NCI-H1436 (cell line): ENCODE measurements at places on chromosomes 3 and 15.

- DNase-seq: no peak
Measured at GRCh38 chr15:84570164-84570735, 30.6 kb upstream of the ZSCAN2 start.

DNA sequence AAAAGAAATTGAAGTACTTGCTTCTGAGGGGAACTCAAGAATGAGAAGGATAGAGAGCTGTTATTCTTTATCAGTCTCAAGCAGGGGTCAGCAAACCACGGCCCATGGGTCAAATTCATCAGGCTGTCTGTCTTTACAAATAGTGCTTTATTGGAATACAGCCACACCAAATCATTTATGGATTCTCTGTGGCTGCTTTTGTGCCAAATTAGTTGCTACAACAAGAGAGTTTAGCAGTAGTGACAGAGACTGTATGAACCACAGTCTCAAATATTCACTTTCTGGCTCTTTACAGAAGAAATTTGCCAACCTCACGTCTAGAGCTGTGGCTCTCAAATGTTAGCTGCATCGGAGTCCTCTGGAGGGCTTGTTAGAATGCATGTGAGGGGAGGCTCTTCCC is 258.0 kb upstream of the RARB start:
- no peak for DNase-seq

DNA sequence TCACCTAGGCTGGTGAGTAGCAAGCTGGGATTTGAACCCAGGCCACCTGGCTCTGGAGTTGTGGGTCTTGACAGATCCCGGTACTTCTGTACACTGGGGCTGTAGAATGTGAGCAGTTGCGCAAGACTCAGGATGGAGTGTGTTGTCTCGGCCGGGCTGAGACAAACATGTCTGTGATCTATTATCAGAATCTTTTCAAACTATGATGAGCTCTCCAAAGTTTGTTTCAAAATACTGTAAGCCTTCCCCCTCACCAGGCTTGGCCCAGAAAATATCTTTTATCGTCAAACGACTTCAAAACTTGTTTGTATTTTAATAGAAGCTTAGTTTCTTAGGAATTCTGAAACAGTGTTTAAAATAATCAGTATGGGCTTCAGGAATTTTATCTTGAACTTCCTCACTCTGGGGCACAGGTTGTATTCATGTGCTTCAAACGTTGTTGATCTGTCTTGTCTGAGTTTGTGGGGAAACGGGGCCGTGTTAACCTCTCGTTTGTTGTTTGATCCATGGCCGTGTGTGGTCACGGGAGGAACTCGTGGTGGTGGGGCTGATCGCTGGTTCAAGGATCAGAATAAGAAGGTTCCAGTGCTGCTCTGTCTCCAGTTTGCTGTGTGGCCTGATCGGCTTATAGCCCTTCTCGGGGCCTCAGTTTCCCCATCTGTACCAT is 40.3 kb upstream of the TFRC start:
- no peak for DNase-seq

DNA sequence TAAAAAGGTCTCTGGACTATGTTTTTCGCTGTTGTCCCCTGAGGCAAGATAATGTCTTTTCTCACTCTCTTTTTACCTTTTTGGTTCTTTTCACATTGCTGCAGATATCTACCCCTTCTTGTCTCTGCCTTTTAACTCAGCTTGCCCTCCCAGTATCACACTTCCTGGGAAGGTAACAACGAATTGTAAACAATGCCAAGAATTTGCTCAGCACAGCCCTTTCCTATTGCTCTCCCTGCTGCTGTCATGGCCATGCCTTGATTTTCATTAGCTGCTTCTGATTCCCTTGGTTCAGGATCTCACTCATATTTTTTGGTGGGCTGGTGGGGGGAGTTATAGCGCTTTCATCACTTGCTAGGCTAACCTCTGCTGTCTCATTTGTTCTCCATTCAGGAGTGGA is 123.1 kb upstream of the DPH6 start:
- no peak for DNase-seq

DNA sequence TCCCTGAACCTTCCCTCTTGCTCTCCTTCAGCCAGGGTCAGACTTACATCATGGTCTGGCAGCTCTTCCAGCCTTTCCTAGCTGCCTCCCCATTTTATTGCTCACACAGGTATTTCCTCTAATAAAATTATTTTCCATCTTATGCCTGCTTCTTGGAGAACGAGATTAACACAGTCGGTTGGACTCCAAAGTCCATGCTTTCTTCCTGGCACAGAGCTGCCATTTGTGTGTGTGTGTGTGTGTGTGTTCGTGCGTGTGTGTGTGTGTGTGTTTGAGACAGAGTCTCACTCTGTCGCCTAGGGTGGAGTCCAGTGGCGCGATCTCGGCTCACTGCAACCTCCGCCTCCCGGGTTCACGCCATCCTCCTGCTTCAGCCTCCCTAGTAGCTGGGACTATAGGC is 15.5 kb downstream of the FSD2 start:
- no peak for DNase-seq

GRCh38 chr3:119184796-119185570 is 11.6 kb downstream of the UPK1B start:
- no peak for DNase-seq

- no peak for DNase-seq
Measured at GRCh38 chr3:172074586-172074985, 35.2 kb downstream of the FNDC3B start.

DNA sequence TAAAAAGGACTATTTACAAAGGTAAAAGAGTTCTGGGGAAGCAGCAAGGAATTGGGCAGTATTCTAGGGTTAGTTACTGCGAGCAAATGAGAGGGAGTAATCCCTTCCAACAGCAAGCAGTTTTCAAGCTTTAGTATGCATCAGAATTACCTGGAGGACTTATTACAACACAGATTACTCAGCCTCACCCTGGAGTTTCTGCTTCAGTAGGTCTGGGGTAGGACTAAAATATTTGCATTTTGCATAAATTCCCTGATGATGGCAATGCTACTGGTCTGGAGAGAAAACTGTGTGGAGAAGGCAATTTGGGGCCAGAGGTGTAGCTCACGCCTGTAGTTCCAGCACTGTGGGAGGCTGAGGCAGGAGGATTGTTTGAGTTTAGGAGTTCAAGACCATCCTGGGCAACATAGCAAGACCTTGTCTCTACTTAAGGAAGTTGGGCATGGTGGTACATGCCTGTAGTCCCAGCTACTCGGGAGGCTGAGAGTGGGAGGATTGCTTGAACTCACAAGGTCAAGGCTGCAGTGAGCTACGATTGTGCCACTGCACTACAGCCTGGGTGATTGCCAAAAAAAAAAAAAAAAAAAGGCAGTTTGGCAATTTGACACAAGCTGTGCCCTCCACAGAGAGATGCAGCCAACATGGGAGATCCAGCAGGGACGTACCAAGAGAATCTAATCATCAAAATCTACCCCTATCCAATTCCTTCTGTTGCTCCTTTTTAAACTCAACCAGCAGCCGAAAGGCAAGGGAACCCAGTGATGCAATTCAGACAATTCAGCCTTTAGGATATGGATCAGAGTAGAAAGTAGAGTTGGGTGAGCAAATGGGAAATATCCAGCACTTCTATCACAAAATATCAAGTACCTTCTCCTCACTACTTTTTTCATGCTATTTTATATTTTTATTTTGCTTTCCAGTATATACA is 27.1 kb upstream of the AP4E1 start:
- DNase-seq: no peak

DNA sequence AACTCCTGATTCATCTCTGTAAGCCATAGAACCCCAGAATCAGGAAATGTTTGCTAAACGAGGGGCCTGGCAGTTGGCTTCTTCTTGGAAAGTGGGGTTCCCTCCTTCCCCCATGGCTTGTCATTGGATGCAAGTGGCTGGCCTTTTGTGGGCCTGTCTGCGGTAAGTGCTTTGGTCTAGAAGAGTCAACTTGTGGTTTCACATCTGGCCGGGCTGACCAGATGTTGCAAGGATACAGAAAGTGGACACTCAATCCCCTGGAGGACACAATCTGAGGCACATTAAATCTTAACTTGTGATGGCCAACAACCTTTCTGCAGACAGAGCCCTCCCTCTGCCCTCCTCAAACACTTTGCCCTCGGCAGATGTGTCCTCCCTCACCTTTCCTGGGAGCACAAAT is 1.1 kb downstream of the FAH start:
- no peak for DNase-seq

GRCh38 chr15:49558929-49559328 is 61.7 kb downstream of the FAM227B start:
- no peak for DNase-seq

DNA sequence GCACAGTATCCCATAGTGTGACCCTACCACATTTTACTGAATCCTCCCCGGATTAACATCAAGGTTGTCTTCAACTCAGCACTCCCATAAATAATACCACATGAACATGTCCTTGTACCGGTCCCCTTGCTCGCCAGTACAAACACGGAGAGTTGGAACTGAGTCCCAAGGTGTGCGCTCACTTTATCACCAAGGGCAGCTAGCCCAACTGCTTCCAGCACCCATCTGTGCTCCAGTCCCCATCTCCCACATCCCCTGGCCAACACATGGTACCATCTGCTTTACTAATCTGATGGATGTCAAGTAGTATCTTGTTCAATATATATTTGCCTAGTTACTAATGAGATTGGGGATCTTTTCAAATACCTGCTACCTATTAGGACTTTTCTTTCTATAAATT is 64.7 kb downstream of the ISG20 start:
- no peak for DNase-seq
